Islet precursor cell (in vitro differentiated cells): ENCODE measurements at places on chromosomes 1 and 21.

DNA sequence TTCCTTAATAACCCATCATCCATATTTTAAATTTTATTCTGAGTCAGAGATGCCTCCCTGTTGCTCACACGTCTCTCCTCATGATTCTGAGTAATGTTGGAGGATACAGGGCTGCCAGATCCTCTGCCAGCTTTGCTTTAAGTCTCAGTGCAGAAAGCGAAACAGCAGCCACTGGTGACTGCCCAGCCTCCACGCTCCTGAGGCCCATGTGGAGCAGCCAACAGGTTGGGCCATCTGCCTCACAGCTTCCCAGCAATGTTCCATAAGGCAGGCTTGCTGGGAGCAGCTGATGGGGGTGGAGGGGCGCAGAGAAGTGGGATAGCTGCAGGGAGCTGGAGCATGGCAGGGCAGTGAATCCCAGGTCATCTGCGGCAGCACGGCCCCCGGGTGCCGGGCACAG lies 104.2 kb downstream of the IGSF21 start:
- no peak for DNase-seq

- no peak for DNase-seq
These were observed 403.3 kb downstream of the KIF26B start for GRCh38 chr1:245558069-245558468.

DNA sequence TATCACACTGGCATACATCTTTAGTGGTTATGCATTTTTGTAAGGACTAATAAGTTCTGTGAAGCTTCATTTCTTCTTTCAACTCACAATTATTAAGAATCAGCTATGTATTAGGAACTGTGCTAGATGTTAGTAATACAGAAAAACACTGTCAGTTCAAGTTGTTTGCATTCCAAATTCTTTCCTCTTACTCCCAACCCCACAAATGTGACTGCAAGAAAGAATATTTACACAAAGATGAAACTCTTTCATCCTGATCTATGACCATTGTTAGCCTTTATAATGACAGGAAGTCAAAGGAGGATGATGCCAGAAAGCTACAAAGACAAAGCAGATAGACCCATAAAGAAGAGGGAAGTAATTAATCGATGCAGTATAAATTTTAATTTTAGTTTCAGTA lies 21.0 kb upstream of the GADD45A start:
- no peak for DNase-seq

DNA sequence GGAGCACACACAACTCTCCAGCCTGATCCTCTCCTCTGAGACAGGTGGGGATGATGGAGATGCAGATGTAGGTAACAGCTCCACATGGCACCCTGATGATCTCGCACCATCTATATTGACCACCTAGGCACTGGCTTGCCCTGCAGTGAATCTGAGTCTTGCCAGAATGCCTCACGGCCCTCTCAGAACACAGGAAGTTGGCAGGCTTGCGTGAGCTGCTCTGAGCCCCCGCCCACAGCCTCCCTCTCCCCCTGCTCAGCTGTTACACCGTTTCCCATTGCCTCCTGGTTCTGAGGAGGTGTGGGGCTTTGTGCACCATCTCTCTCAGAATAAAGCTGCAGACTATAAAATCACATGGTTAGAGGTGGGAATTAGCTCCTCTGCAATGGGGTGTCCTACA lies 48.0 kb downstream of the URB2 start:
- DNase-seq = no peak

GRCh38 chr1:215631040-215631439 lies 63.9 kb downstream of the KCTD3 start:
- DNase-seq = no peak

DNA sequence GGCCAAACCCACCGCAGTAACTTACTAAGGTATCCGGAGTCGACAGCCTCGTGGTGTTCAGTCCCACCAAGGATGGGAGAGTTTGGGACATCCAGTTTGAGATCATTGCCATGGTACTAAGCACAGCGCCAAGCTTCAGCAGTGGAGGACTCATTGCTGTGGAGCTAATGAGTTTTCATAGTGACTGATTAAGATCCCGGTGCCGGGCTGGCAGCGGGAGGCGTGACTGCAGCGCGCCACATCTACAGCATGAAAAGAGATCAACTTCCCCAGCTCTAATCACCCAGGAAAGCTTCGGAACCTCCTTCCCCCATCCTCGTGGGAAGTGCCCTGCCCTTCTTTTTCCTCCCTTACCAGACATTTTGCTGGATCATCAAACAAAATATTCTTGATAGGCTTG lies 149.9 kb downstream of the OLFM3 start:
- no peak for DNase-seq

DNA sequence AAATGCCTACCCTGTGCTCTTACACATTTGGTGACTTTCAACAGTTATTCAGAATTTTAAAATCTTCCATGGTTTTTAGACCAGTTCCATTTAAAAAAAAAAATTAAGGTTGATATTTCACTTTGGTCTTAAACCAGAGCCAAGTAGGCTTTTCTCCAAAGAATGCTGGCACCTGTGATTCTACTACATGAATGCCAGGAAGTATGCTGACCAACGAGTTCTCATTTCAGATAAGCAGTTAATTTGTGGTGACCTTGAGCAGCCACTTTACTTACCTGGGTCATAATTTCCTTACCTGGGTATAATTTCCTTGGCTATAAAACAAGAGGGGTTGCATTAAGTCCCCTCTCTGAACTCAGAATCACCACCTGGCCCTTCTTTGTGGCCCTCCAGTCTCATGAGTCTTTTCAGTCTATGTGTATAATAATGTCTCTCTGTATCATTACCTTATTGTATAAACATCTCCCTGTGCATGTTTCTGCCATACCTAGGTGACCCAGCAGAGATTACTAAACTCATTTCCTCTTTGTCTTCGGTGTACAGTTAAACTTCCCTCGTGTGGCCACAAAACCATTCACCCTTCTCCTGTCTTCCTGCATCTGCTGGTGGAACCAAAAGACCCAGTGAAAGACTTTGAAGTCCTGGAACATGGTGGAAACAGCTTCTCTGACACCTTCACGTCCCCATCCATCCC lies 139.1 kb upstream of the DPT start:
- no peak for DNase-seq

DNA sequence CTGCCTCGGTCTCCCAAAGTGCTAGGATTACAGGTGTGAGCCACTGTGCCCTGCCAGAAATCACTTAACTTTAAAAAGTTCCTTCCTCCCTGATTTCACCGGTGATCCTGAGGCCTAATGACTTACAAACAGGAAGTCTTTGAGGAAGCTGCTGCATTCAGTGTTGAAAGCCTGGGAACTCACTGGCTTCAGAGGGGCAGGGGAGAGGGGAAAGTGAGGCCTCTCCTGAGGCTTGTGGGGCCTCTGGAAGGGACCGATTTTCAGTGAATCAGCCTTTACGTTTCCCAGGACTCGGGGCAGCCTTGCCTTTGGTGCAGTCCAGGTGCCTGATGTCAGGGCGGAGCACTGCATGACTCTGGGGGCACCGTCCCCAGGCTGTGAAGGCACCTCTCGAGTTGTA lies 30.1 kb upstream of the ARHGEF10L start:
- DNase-seq = no peak

DNA sequence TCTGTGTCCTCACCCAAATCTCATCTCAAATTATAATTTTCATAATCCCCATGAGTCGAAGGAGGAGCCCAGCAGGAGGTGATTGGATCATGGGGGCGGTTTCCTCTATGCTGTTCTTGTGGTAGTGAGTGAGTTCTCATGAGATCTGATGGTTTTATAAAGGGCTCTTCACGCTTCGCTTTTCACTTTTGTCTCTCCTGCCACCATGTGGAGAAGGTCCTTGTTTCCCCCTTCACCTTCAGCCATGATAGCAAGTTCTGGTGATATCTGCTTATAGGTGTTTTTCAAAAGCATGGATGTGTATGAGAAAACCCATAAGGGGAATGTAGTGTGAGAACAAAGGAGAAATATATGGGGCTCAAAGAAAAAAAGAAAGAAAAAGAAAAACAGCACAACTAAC lies 405.9 kb upstream of the RGS18 start:
- no peak for DNase-seq

DNA sequence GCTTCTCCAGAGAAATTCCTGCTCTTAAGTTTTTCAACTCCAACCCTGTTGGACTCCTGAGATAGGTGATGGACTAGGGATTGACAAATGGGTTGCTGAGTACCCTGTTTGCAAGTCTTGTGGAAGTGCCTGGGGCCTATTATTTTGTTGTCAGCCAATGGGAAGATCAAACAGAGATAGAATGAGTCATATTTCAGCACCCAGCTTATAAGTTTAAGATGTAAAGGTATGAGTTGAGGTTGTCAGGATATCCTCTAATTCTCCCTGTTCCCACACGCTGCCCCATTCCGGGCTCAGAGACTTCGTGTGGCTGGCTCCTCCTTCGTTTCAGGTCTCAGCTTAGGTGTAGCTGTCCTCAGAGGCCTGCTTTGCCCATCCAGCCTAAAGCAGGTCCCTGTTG lies 91.8 kb downstream of the CENPF start:
- no peak for DNase-seq

GRCh38 chr1:55412060-55412459 lies 196.9 kb upstream of the USP24 start:
- no peak for DNase-seq
